Muscle of back (tissue), 13 donors: ENCODE measurements at places on chromosomes 5 and 9.

DNA sequence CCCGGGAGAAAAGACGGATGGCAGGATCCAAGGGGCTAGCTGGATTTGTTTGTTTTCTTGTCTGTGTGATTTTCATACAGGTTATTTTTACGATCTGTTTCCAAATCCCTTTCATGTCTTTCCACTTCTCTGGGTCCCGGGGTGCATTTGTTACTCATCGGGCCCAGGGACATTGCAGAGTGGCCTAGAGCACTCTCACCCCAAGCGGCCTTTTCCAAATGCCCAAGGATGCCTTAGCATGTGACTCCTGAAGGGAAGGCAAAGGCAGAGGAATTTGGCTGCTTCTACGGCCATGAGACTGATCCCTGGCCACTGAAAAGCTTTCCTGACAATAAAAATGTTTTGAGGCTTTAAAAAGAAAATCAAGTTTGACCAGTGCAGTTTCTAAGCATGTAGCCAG is 94.2 kb downstream of the SYK start:
- DNase-seq: no peak

GRCh38 chr5:132485641-132486317 is 4.8 kb downstream of the IRF1 start:
- DNase-seq: no peak

DNA sequence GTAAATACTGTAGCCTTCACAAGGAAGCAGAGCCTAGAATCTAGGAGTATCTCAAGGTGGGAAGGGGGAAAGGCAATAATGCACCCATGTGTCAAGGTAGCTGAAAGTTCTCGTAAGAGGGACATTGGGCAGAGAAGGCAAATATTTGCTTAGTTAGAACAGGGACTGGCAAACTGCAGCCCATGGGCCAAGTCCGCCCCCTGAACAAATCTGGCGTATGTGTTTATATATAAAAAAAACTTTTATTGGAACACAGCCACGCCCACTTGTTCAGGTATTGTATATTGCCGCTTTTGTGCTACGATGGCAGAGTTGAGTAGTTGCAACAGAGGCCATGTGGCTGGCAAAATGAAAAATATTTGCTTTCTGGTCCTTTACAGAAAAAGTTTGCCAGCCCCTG is 16.1 kb downstream of the KCNN2 start:
- no peak for DNase-seq

GRCh38 chr9:90724880-90725279 is 76.7 kb upstream of the SYK start:
- DNase-seq: no peak

- DNase-seq: no peak
Observed at GRCh38 chr9:76887951-76888350, 18.0 kb downstream of the PRUNE2 start.

DNA sequence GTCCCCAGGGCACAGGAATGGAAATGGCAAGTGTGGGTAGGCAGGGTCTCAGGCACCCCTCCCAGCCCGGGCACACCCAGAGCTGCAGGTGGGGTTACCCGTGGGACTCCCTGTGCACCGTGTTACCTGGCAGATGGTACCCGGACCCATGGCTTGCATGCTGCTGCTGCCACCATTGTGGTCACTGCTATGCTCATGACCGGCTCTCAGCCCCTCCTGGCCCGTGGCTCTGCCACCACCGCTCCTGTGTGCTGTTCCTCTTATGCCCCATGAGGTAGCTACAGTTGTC is 21.7 kb upstream of the HMCN2 start:
- no peak for DNase-seq

GRCh38 chr5:68319706-68320412 is 104.3 kb downstream of the PIK3R1 start:
- DNase-seq: no peak
